ENCODE measurements at places on chromosomes 5 and 9. TPM values are rescaled to one million over a fixed set of nuclear protein-coding genes. Genes with fewer than 3 reads are reported as not detected.

TMEM232 gene
- total RNA-seq: 1.8 TPM

PPP3R2 gene
- total RNA-seq: not detected

DNA sequence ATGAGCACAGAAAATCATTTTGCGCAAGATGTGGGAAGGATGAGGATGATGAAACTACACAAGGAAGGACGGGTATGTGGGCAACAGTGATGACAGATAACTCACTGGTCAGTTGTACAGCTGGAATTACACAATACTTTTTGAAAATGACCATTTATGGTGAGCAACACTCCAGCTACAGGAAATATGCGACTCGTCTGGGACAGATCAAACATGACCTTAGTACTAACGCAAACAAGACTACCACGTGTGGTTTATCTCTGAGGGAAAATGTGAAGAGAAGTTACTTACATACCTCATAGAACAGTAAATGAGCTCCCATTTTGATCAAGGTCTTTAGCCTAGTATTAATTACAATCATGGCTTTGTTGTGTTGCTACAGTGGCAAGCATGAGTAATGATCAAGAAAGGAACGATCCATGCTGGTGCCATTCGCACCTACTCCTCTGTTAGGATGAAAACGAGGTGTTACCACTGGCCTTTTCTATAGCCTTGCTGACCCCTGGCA lies 456.9 kb downstream of the BNC2 start:
- no peaks in the 10 kb centered on the region for H3K4me1 ChIP-seq
- H3K4me3 ChIP-seq: no peak overlapping the region
- DNase-seq: no peak
- H3K36me3 ChIP-seq: no peaks in the 10 kb centered on the region
- no peak overlapping the region for H3K27ac ChIP-seq

DNA sequence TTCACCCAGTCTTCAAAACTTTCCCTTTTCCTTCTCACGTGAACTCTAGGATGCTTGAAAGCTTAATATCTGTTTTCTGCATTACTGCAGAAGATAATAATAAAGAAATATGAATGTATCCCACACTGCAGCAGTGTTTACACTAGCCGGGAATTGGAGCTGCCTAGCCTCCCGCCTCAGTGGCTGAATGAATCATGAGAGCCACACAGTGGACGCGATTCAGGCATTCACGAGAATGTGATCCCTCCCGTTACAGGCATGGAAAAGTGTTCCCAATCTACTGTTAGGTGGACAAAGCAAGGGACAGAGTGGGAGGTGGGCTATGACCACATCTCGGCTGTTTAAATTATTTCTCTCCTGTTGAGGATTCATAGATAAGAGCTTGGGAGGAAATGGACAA lies 69.4 kb upstream of the CTSL start:
- H3K36me3 ChIP-seq: no peaks in the 10 kb centered on the region
- no peak overlapping the region for H3K27ac ChIP-seq
- no peaks in the 10 kb centered on the region for H3K4me1 ChIP-seq
- no peak for DNase-seq

- no peak overlapping the region for H3K4me3 ChIP-seq
- no peaks in the 10 kb centered on the region for H3K4me1 ChIP-seq
- H3K27me3 ChIP-seq: no peaks in the 10 kb centered on the region
Observed at GRCh38 chr5:156378159-156378558, 51.2 kb downstream of the SGCD start.

DNA sequence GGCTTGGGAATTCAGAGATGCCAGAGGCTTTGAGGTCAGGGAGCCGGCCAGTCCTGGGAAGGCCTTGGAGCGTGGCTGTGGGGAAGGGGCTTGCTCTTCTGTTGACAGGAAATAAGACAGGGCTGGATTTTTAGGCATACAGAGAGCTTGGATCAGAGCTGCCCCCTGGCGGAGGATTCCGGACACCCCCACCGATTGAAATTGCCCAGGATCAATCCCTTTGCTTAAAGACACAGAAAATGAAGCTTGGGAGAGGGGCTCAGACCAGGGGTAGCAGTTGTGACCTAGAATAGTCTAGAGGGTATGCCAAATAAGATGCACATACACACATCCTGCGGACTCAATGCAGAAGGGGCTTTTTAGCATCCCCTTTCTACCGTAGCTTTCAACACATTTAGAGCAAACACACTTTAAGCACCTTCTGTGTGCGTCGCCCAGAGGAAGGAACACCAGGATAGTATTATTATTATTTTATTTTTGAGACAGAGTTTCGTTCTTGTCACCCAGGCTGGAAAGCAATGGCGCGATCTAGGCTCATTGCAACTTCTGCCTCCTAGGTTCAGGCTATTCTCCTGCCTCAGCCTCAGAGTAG lies 1.7 kb upstream of the NTMT1 start:
- no peak overlapping the region for H3K4me3 ChIP-seq
- peak overlapping the region; percentile 57 for H3K27ac ChIP-seq
- peaks cover 14% of the 10 kb centered on the region for H3K27me3 ChIP-seq
- H3K4me1 ChIP-seq: peaks cover 41% of the 10 kb centered on the region
